B cell (primary cell): ENCODE measurements at places on chromosomes 16 and 17. TPM values are rescaled to one million over a fixed set of nuclear protein-coding genes. Genes with fewer than 3 reads are reported as not detected.
A peak's percentile ranks its signal among the peaks of the same experiment; 100 is the strongest.

DNA sequence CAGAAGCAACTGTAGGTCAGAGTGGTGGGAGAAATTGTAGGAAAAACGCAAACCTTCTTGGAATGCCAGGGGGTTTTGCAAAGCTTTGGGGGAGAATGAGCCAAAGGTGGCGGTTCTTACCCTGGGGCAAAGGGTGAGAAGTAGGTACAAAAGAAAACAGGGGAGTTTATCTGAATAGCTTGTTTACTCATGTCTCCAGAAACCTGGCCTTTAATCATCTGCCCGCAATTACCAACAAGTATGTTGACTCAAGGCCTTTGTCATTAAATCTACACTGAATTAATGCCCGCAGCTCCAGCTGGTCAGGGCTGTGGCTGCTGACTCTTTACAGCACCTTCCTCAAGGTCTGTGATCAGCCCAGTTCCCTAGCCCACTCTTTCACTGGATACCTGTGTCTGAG, 320.1 kb downstream of the CBLN1 start:
- no peak overlapping the region for H3K27ac ChIP-seq
- no peaks in the 10 kb centered on the region for H3K36me3 ChIP-seq
- no peaks in the 10 kb centered on the region for H3K27me3 ChIP-seq
- no peaks in the 10 kb centered on the region for H3K4me1 ChIP-seq
- H3K4me3 ChIP-seq: no peak overlapping the region

Gene IL21R
- 28.5 and 31.6 TPM in 2 replicates for total RNA-seq

DNA sequence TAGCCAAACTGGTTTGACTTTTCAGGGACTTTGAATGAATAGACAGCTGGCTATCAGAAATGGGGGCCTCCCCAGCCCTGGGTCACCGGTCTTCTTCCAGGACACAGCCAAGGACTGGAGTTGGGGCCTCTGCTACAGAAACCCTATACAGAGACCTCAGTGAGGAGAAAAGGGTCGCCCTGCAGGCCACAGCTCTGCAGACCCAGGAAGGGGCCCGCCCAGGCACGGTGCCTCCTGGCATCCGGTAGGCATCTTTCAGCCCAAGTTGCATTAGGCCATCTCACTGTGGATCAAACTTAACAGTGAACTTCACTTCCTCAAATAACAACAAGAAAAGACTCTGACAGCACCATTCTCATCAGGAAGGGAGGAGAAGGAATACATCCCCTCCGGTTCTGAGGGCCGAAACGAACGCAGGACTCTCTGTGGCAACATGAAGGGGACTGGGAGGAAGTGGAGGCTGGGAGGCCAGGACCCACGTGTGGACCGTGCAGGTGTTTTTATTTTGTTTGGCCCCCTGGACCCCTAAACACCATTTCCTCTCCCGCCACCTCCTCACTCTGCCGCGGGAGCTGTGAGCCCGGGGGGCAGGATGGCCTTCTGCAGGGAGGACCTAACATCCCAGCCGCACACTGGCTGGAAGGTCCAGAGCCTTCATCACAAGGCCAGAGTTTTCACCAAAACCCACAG, 7.2 kb downstream of the SLC38A10 start:
- H3K36me3 ChIP-seq: peaks cover 33% of the 10 kb centered on the region
- no peak overlapping the region for H3K27ac ChIP-seq
- H3K4me1 ChIP-seq: peaks cover 20% of the 10 kb centered on the region
- no peak overlapping the region for H3K4me3 ChIP-seq

DNA sequence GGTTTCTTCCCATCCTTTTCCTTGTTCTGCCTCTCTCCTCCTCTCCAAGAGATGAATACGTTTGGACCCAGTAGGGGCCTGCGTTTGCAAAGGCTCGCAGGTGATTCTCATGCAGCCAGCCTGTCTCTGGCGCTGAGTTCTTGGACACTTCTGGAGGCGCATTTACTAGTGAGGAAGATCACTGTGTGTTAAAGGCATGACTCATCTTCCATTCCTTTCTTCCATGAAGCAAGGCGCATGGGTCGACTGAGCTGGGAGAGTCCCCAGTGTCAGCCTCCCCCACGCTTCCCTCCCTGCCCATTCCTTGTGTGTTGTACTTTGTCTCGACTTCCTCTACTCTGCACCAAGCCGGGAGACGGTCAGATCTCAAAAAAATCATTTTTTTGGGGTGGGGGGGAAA, 159.9 kb upstream of the EEF2KMT start:
- H3K4me1 ChIP-seq: no peaks in the 10 kb centered on the region
- no peak for DNase-seq
- H3K27me3 ChIP-seq: no peaks in the 10 kb centered on the region
- no peak overlapping the region for H3K27ac ChIP-seq
- no peak overlapping the region for H3K4me3 ChIP-seq

DNA sequence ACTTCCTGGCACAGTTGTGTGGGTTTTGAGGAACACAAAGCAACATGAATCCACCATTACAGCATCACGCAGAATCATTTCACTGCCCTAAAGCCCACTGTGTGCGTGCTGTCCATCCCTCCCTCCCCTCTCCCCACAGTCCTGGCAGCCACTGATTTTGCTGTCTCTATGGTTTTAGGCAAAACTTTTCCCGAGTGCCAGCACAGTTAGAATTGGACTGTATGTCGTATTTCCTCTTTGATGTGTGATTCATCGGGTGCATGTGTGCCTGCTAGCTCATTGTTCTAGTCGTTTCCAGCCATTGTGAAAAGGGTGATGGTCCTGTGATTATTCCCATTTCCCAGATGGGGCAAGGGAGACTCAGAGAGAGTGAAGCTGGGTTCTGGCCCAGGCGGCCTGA, 12.7 kb downstream of the KLHL36 start:
- H3K36me3 ChIP-seq: peaks cover 75% of the 10 kb centered on the region
- no peaks in the 10 kb centered on the region for H3K27me3 ChIP-seq
- DNase-seq: no peak
- peaks cover 39% of the 10 kb centered on the region for H3K4me1 ChIP-seq
- H3K4me3 ChIP-seq: no peak overlapping the region

DNA sequence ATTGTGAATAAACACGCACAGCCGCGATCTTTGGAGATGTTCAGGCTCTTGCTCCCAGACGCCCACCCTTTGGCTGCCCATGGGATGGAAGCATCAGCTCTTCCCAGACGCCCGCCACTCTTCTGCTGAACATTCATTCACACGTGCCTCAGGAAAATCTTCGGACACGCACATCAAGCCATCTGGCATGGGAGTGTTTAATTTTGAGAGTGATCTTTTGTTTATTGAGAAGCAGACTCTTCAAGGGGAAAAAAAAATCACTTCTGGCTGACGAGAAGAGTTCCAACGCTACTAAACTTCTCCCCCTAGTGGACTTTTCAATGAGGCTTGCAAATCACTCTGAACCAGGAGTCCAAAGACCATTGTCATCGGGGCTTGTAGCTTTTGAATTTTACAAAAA, 62.0 kb upstream of the NUDT7 start:
- no peaks in the 10 kb centered on the region for H3K27me3 ChIP-seq
- H3K27ac ChIP-seq: no peak overlapping the region
- DNase-seq: no peak
- H3K4me1 ChIP-seq: no peaks in the 10 kb centered on the region
- no peaks in the 10 kb centered on the region for H3K36me3 ChIP-seq
- no peak overlapping the region for H3K4me3 ChIP-seq

Gene TBC1D3K
- not detected in 2 replicates for total RNA-seq

DNA sequence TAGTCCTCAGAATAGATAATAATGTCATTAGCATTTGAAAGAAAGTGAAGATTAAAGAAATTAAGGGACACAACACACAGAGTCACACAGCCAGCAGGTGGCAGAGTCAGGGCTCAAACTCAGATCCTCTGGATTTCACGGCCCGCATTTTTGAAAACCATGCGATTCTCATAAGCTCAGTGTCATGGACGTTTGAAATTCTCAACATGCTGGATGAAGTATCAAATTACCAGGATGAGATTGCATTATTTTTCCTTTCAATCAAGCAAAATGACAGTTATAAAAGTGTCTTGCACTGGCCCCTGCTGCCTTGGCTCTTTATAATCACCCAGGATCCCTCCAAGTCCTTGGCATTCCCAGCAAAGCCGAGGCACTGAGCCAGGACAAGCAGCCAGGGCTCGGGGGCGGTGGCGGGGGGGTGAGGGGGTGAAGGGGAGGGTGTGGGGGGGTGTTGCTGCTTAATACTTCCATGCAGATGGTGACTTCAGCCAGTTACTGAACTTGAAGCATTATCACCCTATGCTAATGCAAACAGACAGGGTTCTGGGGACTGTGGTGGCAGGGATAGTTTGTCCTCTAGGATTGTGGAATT, 6.6 kb upstream of the BMERB1 start:
- no peak overlapping the region for H3K4me3 ChIP-seq
- no peaks in the 10 kb centered on the region for H3K36me3 ChIP-seq
- H3K27me3 ChIP-seq: no peaks in the 10 kb centered on the region
- DNase-seq: peak; percentile 61

DNA sequence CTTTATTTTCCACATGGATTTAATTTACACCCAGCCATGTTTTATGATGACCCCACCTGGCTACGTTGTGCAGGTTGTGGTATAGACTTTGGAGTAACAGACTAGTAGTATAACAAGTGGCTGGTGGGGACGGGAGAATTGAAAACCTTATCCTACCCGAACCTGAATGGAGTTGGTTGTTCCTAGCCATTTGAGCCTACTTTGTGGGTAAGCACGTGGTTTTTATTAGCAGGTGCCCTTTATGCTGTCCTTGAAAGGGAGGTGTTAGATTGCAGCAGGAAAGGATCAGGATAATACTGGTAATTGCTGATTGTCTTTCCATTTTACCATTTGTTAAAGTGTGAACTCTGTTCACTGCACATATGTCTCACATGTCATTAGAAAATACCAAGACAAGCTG, 31.9 kb upstream of the PHAF1 start:
- H3K4me3 ChIP-seq: no peak overlapping the region
- H3K36me3 ChIP-seq: peaks cover 17% of the 10 kb centered on the region
- H3K4me1 ChIP-seq: no peaks in the 10 kb centered on the region
